ENCODE measurements at places on chromosomes 4 and X.

DNA sequence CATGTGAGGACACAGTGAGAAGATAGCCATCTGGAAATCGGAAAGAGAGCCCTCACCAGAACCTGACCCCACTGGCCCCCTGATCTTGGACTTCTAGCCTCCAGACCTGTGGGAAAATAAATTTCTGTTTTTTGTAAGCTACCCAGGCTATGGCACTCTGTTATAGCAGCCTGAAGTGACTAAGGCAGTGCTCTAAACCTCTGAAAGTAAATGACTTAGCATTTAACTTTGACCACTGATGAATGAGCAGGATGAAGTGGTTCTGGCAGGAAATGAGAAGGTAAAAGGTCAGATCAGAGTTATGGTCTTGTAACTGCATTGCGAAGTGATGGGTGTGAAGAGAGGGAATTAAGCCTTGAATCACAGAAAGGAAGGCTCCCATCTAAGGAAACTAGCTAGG, 17.0 kb downstream of the GPAT3 start:
- peak; percentile 58 for DNase-seq

GRCh38 chr4:138103597-138104283, 138.4 kb downstream of the SLC7A11 start:
- DNase-seq: no peak

GRCh38 chr4:742096-742741, 36.6 kb downstream of the PCGF3 start:
- DNase-seq: no peak

DNA sequence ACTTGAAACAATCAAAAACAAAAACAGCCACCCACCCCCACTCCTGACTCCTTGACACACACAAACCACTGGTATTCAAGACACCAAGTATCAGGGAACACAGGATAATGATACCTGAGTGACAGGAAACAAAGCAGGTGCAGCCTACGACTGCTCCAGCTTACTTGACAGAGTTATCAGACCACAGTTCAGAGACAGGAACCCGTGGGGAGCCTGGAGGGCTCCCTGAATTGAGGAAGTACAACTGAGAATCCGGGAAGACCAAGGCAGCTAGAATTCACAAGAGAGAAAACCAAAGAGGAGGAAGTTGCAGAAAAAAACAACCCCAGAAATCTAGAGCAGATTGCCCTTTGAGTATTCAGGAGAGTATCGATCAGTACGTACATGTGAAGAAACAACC, 20.5 kb downstream of the COMMD8 start:
- no peak for DNase-seq

DNA sequence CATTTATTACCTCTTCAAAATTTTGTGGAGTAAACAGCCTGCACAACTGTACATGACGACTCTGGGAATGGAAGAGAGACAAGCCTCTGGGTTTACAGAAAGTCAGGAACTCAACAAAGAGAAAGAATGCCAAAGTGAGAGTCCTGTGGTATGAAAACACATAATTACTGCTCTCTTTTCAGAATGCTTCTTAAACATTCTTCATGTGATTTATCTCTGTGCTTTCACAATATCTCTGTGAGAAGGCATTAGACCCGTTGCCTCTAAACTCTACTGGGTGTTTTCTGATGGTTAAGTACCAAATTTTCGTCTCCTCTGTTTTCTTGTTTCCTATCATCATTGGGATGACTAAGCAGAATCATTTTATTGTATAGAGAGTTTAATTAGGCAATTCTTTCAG, 966.6 kb upstream of the SLIT2 start:
- DNase-seq: peak; percentile 57

- DNase-seq: peak; percentile 15
Observed at GRCh38 chrX:46381630-46382029, 163.6 kb downstream of the ZNF674 start.

GRCh38 chr4:159608436-159608835, 505.6 kb downstream of the RAPGEF2 start:
- no peak for DNase-seq

DNA sequence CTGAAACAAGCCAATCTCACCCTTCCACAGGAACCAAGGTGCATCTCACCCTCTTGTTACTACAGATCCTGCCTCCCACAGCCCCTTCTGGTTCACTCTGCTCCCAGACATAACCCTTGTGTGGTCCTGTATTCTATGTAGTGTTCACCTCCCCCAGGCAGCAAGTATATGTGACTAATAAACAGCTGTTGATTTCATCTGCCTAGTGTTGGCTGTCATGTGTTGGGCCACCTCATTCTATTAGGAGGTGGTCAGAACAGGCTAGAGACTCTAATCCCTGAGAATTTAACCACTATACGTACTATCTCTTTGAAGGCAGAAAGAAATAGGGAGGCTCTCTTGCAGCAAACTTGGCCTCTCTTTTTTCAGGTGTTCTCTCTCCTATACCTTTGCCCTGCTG, 134.3 kb upstream of the RPL34 start:
- DNase-seq: no peak

- peak; percentile 1 for DNase-seq
Observed at GRCh38 chr4:155667222-155667567, 547 bp downstream of the GUCY1A1 start.

DNA sequence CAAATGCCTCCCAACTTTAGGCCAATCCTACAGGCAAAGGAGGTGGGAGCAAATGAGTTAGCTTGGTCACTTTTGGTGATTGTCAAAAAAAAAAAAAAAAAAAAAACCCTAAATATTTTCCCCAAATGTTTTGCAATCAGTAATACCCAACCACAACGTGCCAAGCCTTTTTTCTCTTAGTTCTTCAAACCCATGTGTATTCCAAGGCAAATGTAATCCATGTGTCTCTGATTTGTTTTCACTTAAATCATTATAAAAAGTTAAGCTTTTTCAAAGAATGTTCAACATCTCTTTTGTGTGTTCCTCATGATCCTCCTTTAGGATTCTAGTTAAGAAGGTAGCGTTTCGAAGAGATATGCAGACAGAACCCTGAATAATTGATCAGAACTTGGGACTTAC, 328.4 kb downstream of the PAPSS1 start:
- peak; percentile 85 for DNase-seq

DNA sequence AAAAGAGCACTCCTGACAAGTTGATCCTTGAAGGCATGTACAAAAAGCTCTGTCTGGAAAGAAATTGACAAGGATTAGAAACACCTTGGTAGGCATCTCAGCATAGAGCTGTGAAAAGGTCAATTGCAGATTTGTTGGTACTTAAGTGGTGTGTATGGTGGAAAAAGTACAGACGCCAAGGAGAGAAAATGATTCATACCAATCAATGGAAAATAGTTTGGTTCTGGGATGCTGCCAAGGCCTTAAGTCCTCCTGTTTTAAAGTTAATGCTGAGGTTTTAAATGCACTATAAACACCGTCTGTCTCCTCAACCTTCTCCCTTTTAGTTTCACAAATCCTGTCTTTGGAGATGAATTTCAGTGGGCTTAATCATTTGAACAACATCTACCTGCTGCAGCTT, 524.1 kb downstream of the IL15 start:
- DNase-seq: no peak

DNA sequence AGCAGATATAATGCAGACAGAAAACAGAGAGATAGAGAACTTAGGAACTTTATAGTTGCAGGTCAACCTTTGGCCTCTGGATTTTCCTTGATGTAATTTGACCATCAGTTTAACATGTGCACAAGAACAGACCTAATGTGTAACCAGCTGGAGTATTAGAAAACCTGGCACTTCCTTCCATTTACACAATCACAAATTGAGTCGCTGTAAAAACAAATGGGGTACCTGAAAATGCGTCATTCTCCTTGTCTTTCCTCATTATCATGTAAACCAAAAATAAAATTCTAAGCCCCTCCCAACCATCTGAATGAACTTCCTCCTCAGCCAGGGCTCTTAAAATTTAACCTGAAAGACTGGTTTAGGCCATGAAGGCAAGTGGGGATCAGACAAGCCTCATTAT, 358.4 kb upstream of the MAGEB16 start:
- DNase-seq: no peak

DNA sequence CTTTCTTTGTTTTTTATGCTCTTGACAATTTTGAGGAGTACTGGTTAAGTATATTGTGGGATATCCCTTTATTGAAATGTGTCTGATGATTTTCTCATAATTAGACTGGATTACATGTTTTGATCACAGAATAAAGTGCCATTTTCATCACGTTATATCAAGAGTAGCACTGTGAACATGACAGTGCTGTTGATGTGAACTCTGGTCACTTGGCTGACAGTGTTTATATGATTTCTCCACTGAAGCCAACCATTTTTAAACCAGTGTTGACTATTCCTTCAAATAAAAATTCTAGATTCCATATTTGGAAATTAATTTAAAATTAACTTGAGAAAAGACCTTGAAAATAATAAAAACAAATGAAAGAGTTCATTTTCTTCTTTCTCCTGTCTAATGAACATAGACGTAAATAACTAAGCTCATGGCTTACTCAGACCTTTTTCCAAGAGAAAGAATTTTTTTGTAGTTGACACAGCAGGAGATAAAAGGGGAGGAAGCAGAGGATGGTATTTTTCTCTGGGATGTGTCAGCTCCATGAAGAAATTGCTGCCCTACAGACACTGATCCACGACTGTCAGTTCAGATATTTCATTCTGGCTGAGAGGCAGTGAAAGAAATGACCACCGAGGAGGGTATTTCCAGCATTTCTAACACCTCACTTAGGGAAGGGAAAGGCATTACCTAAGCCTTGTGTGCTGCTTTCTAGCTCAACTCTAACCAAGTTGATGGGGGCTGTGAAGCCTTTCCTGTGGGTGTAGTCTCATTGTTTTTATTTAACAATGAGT, 150.9 kb upstream of the ANK2 start:
- DNase-seq: peak; percentile 15

GRCh38 chr4:128538111-128538882, 250.7 kb upstream of the PGRMC2 start:
- DNase-seq: no peak

GRCh38 chrX:73827406-73827805, 264.4 kb downstream of the CHIC1 start:
- DNase-seq: no peak
